ENCODE measurements at places on chromosomes 7 and 10.

DNA sequence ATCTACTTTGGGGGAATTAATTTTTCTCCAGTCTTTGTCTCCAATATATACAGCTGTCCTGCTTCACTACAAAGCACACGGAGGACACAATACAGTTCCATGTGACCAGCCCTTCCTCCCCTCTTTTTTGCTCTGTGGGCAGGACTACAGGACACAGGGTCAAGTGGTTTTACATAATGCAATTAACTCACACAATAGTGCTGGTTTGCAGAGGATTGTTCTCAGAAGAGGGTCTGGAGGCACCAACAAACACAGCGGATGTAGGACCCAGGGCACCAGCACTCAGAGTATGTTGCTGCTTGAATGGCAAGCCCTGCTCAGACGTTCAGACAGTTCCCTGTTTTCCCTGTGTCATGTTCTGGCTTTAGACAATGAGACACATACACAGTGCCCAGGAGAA is 52.0 kb upstream of the NPTX2 start:
- DNase-seq: no peak

DNA sequence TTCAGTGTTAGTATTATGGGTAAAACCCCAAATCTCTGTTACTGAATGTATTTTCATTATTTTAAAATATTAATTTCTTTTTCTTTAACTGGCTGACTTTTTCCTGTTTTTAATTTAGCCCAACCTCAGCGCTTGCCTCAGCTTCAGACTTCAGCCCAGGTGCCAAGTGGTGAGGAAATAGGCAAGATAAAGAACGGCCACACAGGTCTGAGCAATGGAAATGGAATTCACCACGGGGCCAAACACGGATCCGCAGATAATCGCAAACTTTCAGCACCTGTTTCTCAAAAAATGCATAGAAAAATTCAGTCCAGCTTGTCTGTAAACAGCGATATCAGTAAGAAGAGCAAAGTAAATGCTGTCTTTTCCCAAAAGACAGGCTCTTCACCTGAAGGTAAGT is 57.5 kb downstream of the MDFIC start:
- no peak for DNase-seq

DNA sequence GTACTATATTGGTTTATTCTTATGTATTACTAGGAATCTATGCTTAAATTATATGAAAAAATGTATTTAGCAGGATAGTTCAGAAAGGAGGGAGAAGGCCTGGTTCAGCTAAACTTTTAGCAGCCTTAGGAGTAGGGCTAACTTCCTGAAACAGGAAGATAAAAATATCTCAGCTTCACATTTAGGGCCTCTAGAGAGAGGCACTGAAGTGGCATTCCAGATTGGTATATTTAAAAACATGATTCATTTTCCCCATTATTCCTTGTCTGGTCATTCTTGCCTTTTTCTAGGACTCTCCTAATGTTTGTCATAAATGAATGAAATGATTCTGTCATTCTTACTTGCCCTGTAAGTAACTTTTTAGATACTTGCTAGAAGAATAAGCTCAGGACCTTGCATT is 63.0 kb upstream of the CYP26C1 start:
- DNase-seq: no peak

- peak; percentile 99 for DNase-seq
Observed at GRCh38 chr7:13411636-13412035, 577.8 kb downstream of the ETV1 start.

GRCh38 chr7:69714886-69715576 is 116.8 kb downstream of the AUTS2 start:
- DNase-seq: no peak

DNA sequence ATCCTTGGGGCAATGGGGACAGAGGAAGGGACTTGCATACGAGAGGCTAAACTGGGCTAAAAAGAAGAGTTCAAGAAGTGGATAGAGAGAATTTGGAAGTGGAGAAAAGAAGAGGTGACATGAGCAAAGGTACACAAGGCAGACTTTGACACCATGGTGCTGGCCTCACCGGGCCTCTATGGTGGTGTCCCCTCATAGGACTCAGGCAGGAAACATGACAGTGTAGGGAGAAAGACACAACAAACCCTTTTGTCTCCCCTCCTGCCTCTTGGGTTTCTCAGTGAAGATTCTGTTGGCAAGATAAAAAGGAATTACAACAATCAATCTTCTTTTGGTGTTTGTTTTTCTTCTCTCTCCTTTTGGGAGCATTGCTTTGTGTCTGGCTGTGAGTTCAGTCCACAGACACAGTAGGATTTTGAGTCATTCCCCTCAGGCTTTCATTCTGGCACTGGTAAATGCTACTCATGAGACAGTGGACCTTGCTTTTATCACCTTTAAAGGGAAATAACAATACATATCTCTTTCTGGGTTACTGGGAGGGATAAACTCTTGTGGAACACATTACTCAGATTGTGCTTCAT is 827.7 kb downstream of the TNS3 start:
- no peak for DNase-seq

DNA sequence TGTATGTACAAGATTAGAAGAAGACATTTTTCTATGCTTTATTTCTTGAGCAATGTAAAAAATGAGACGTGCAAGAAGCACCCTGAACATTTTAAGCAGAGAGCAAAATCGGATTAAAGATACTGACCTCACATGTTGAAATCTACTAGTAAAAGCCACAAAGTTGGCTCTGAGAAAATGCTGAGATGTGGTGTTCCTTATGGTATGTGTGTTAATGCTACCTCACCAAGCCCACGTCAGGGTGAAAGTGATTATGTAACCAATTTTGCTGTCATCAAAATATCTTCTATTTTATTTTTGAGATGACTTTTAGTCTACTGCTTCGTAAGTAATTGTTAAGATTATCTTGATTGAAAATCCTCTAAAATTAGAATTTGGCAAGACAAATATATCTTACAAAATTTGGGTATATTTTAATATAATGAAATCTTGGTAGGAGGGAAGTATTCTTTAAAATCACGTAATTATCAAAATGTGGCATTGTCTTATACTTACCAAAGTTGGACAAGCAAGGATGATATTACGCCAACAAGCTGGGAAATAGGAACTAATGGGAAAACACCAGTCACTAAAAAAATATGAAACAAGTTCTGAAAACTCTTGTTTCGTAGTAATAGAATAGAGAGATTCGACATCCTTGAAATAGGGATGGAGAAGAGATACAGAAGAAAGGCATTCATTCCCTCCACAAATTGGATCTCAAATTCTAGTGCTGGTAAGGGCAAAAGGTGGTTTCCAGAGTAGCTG is 5.8 kb downstream of the ADO start:
- DNase-seq: no peak

- DNase-seq: no peak
Observed at GRCh38 chr7:157274991-157275427, 61.8 kb upstream of the DNAJB6 start.

DNA sequence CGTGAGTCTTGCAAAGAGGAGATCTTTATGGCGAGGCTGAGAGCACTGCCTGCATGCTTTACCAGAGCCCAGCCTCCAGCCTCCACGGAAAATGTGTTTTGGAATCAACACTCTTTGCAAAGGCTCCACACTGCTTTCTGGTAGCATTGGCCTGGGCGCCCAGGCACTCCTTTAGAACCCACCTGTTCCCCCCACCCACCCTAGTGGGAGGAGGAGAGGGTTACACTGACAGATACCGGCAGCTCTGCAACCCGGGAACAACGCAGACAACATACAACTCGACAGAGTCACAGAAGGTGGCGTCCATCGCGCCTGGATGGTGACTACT is 5.5 kb upstream of the MNX1 start:
- no peak for DNase-seq

DNA sequence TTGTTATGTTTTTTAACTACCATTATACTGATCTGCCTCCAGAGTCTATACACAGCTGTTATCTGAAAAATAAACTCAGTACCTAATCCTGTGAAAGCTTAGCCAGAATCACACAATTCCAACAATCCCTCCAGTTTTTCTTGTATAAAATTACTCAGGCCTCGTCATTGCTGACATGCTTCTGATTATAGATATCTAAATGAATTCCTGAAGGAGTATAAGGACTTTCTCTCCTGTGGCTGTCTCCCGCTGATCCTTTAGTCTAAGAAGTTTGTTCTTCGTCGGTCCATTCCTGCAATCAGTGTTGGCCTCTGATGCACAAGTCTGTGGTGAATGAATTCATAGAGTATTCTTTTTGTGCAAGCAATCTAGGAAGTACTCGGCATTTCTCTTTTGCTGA is 288.9 kb upstream of the SEMA3C start:
- no peak for DNase-seq

DNA sequence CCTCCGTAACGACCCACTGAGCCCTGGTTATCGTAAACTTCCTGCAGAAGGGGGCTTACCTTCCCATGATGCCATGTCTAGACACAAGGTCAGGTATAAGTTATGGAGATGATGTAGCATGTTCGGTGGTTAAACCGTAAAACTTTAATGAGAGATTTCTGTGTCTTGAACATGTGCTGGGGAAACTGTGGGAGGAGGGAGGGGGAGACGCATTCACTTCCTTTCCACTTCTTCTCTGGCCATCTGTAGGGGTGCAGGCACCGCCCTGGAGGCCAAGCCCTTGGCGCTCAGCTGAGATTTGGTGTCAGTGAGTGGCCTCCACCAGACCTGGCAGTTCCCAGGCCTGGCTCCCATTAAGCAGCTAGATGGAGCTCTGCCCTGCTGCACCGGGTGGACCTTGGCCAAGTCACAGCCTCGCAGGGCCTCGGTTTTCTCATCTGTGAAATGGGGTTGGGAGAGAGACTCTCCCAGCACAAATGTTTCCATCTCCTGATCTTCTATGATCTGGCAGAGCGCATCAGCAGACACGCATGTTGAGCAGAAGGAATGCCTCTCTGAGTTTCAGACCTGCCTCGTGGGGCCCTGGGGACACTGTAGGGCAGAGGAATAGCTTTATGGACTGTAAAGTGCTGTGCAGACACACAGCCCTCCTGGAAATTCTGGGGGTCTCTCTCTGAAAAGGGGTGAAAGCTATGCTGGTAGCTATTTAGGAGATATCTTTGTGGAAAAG is 106.0 kb downstream of the COL26A1 start:
- DNase-seq: no peak

DNA sequence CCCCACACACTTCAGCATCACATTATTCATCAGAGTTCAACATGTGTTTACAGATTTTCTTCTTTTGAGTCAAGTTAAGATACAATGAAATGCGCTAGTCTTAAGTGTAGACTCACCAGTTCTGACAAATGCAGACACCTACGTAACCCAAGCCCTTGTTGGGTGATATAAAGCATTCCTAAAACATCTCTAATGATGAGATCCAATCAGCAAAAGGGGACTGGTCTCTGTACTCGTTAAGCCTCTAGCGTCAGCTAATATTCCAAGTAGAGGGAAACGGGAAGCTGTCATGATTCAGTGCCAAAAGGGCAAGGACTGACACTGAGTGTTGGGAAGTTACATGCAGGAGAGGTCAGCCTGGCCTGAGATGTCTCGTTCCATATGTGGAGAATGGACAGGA is 38.7 kb upstream of the TRIL start:
- DNase-seq: no peak

- DNase-seq: no peak
Observed at GRCh38 chr7:85324145-85324799, 137.4 kb upstream of the SEMA3D start.

GRCh38 chr10:26413375-26413774 is 24.8 kb upstream of the APBB1IP start:
- DNase-seq: no peak

DNA sequence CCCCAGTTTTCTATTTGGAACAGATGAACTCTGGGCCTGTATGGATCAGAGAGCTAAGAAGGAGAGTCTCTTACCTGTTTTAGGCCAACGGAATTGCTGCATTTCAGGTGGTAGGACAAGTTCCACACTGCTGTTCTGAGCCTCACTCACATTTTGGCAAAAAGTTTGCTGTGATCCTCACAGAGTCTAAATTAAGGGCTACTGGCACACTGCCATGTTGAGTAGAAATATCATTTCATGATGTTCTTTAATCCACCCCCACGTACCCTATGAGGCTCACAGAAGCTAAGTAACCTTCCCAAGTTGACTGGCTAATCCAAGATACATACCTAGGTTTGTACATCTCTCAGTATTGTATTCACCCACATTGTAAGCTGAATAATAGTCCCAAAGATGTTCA is 447.2 kb downstream of the INHBA start:
- no peak for DNase-seq

DNA sequence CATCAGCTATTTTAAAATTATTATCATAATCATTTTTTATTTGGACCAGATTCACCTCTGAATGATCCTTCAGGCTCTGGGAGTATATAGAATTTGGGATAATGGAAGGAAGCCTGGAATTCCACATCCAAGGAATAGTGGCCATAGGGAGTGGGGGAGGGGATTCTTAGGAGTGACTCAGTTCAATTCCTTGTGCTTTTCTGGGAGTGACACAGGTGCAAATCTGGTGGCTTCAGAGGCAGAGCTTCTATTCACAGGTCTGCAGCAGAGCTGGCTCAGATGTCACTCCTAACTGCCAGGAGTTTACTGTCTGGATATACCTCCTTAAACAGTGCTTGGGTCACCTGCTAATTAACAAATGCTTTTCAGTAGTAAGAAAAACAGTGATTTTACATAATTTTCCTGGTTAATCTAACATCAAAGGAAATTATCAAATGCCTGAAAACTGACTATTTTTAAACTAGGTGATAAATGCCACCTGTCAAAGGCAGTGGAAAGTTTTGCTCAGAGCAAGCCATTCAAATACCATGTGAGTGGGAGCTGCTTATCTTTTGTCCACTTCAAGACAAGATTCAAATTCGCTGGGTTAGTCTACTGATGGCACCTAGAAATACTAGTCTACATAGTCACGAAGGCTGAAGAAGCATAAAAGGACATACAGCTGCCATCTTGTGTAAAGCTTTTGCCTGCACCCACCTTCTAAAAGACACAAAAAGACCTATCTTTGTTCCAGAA is 106.7 kb upstream of the LAMB4 start:
- DNase-seq: no peak

DNA sequence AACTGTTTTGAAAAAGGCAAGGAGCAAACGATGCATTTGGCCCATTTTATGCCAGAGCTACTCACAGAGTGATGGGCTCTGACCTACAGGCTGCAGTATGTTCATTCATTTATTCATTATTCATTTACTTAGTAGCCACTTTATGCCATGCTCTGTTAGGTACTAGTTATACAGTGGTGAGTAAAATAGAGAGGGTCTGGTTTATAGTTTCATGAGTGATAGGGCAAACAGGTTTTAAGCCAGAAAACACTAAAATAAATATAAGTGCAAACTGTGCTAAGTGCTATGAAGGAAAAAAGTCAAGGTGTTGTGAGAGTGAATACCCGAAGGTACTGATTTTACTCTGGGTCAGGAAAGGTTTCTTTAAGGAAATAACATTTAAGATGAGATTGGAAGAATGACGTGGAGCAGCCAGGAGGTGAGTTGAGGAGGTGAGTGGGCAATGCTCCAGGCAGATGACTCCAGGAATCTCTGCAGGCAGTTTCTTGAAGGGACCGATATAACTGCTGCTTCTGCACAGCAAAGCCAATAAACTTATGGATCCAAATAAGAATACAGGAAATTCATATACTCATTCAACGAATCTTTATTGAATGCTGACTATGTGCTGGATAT is 56.9 kb upstream of the FAM133B start:
- no peak for DNase-seq

GRCh38 chr10:101686133-101686925 is 8.6 kb downstream of the FBXW4 start:
- DNase-seq: no peak

- DNase-seq: no peak
Observed at GRCh38 chr10:110207805-110208613, 604 bp downstream of the MXI1 start.

GRCh38 chr10:126398924-126399323 is 10.6 kb upstream of the ADAM12 start:
- DNase-seq: no peak

GRCh38 chr7:137829337-137829992 is 17.3 kb downstream of the DGKI start:
- DNase-seq: no peak

Measured in DMS 273 treated with DMSO at 0.1 percent for 48 hours (cell line).